ENCODE measurements at places on chromosomes 11 and 22. TPM values are rescaled to one million over a fixed set of nuclear protein-coding genes. Genes with fewer than 3 reads are reported as not detected.

DNA sequence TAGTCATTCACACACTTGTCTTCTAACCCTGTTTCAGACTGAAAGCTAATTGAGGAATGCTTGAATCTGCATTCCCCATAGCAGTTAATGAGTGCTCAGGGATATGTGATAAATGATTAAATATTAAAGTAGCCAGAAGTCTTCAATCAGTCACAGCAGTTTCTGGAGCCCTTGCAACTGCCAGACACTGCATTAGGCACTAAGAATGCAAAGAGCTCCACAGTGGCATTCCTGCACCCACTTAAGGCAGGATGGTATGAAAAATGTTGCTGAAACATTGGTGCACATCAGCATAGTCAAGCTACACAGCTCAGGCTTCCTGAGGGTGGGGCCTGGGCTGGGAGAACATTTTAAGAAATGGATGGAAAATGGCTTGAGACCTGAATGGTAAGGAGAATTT lies 6.5 kb downstream of the DTX4 start:
- DNase-seq: no peak

- no peak for DNase-seq
Measured at GRCh38 chr22:48303369-48303725, 1524.3 kb downstream of the BRD1 start.

DNA sequence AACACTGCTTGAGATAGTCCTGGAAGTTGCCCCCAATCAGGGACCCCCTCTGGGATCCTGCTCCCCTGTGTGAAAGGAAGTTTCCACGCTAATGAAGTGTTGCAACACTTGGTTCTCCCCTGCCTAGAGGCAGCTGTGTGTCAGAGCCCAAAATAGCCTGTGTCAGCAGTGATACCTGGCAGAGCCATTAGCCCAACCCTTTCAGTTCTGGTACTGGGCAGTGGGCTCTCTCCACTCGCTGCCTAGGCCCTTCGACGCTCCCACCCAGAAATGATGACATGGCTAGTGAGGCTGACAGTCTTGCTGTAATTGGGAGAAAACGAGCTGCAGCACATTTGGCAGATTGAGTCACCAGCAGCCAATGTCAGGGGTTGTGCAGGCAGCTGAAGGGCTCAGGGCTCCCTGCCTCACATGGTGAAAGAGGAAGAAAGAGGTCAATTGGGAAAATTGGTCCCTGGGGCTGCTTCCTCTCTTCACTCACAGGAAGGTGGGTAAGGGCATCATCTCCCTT lies 1.4 kb upstream of the NXF1 start:
- DNase-seq: no peak

GRCh38 chr22:35518811-35519210 lies 21.8 kb upstream of the RASD2 start:
- no peak for DNase-seq

DNA sequence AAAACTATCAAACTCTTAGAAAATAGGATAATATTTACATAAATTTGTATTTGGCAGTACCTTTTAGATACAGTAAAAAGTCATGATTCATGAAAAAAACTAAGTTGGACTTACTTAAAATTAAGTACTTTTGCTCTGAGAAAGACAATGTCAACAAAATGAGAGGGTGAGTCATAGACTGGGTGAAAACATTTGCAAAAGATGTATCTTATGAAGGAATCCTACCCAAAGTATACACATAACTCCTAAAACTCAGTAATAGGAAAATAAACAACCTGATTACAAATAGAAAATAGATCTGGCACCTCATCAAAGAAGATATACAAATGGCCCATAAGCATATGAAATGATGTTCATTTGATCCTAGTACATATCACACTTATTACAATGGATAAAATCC lies 1154.6 kb downstream of the JRKL start:
- DNase-seq: no peak

Gene PANX2
- 1.7 TPM for total RNA-seq

Gene SIK2
- 12.2 TPM for total RNA-seq

DNA sequence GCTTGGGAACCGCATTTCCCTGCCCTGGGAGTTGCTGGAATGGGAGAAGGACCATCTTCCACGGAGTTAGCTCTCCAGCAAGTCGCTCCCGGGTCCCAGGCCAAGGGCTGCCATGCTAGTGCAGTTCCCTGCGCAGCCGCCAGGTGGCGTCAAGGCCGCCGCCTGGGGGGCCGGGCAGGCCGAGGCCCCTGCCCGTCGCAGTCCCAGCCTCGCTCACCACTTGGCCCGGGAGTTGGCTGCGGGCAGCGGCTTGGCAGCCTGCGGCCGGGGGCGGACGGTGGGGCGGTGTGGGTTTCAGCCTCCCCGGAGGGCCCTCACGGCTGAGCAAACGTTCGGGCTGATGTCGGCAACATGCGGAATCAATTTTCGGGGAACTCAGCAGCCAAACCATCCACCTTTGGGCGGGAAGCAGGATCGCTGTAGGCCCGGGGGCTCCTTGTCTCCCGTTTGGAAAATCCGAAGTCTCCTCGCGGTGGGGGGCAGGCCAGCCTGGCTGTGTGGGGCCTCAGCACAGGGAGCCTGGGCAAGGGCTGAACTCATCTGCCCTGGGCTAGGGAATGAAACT lies 415.1 kb downstream of the SOX6 start:
- DNase-seq: no peak

GRCh38 chr11:103529181-103529684 lies 420.0 kb downstream of the DYNC2H1 start:
- DNase-seq: no peak

DNA sequence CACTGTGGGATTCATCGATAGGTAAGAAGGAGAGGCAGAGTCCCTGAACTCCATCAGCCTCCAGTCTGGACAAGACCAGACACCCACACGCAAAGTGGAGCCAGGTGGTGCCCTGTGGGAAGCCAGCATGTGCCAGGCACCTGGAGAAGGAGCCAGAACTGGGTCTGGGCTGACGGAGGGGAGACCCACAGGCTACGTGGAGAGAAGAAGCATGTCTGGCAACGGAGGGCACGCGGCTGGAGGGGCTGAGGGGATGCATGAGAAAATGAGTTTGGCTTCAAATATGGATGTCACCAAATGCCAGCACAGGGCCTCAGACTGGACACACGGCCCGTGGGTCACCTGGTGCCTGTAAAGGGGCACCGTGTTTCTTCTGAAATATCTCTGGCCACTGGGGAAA lies 55.7 kb downstream of the LINC01488 start:
- no peak for DNase-seq

Gene MRPL23
- 166 TPM for total RNA-seq

DNA sequence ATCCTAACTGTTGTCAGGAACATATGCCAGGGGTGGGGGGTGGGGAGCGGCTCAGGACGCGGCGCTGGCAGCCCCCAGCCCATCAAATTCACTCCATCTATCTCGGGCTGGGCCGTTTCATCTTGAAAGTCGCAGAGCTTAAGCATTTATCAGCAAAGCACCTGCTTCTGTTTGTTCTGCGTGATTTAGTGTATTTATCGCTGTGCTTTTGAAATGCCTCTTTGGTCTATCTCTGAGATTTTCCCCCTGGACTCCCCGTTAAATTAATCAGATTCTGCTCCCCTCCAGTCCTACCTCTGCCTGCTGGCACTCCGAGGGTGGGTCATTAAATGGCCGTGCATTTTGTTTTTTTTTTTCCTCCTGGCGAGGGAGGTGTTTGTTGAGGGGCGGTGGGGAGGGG lies 446.2 kb downstream of the TBC1D22A start:
- DNase-seq: no peak

- DNase-seq: no peak
Measured at GRCh38 chr11:131327421-131327820, 43.0 kb upstream of the NTM start.

DNA sequence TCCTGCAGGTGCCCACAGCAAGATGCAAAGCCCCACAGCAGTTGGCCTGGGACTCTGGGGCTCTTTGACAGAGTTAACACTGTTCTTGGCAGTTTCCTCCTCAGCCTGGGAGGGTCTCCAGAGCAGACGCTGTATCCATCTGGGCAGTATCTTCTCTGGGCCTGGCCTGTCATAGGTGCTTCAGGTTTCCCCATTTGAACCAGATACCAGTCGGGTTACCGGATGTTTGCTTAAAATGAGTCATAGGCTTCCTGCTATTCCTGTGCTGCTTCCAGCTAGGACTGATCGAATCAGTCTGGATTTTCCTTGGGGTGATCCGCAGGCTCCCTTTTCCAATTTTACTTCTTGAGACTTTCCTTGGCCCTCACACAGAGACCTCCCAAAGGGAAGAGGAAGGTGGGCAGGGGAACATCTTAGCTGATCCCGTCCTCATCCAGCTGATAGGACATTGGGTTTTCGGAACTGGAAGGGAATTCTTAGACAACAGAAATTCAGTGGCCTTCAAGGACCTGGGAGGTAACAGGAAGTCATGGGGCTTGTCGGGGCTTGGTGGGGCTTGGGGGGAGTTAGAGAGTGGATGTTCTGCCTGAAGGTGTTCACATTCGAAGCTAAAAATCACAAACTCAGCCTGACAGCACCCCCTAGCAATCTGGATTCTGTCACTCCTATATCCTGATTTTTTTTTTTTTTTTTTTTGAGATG lies 2.4 kb upstream of the RANGAP1 start:
- peak; percentile 66 for DNase-seq

Gene TCN2
- 40.1 TPM for total RNA-seq

GRCh38 chr11:120618399-120618798 lies 106.9 kb downstream of the GRIK4 start:
- no peak for DNase-seq

Gene SRSF8
- total RNA-seq: 30.2 TPM

Gene MRGPRX4
- not detected for total RNA-seq

Gene TRIM51
- total RNA-seq: not detected

DNA sequence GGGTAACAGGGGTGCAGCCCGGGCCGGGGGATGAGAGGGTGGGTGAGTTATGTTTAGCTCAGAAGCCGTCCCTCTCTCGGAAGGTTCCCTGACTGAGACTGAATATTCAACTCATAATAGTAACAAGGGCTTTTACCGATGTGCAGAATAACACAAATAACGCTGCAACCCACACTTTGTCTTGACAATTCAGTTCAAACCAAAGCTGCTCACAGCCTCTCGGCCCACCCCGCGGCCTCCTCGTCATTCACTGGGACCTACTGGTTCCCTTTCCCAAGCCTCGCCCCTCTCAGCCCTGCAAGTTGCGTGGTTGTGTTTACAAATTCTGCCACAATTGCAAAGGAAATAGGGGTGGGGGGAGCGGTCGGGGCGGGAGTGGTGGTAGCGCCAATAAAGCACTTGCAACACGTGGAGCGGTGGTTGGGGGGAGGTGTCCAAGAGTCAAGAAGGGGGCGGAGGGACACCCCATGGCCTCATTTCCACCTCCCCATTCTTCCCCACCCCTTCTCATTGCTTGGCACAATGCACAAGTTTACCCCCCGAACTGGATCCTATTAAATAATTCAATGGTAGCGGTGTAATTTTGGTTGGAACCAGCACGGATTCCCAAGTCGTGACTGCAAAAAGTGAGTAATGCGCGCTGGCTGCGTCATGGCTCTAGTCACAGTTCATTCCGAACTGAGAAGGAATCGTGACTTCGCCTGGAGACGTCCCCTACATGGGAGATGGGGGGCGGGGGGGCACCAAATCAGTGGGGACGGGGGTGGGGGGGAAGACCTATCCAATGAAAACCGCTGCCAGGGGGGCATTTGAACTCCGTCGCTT lies 102.0 kb upstream of the HSD17B12 start:
- no peak for DNase-seq

GRCh38 chr11:123755813-123756212 lies 1.5 kb upstream of the OR6X1 start:
- no peak for DNase-seq

DNA sequence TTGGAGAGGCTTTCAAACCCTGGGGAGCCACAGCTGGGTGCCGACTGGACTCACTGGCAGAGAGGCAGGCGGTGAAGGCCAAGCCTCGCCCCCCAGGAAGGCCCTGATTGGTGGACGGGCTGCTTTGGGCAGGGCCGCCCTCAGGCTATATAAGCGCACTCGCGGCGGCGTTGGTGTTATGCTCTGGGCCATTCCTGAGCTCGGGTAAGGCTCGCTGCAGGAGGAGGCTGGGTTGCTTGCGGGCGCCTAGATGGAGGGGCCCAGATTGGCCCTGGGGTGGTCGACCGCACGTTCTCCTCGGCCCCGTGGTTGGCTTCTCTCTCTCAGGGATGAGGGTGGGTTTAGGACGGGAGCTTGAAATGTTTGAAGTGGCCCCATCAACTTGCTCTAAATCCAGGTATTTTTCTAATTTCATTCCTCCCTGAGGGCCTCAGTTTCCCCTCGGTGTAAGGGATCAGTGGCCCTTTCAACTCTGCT lies at the start of gene SPDYC:
SPDYC (plus strand) TSS at position 176 of the 477 bp plus-strand sequence. CDS start 1,125 bp downstream, outside the sequence.
- DNase-seq: no peak

Gene CREB3L1
- total RNA-seq: 6.3 TPM

GRCh38 chr22:39493759-39494158 lies 8.3 kb upstream of the MIEF1 start:
- DNase-seq: no peak

GRCh38 chr11:112318184-112318591 lies 57.5 kb upstream of the PLET1 start:
- DNase-seq: peak; percentile 54

Gene ART1
- not detected for total RNA-seq

GRCh38 chr22:45957826-45958225 lies 19.1 kb downstream of the WNT7B start:
- no peak for DNase-seq

- no peak for DNase-seq
Measured at GRCh38 chr11:87572881-87573280, 535.1 kb downstream of the TMEM135 start.

DNA sequence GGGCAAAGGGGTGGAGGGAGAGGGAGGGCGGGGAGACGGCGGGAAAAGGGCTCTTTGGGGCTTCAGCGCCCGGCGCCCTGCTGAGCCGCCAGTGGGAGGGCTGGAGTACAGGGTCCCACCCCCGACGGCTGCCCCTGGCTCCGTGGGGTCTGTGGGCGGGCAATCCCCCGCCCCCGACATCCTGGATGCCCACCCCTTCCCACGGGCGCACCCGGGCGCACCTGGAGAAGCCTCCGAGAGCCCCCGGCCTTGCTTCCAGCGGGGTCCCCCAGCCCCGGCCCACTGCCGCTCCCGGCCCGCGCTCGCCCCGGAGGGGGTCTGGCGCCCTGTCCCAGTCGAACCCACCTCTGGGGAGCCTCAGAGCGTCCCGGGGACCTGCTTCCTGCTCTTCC lies 394 bp downstream of the CHRM4 start:
- DNase-seq: no peak

Gene APOA4
- total RNA-seq: not detected

Gene PRSS23
- total RNA-seq: 282 TPM

Gene UBQLN3
- total RNA-seq: not detected

DNA sequence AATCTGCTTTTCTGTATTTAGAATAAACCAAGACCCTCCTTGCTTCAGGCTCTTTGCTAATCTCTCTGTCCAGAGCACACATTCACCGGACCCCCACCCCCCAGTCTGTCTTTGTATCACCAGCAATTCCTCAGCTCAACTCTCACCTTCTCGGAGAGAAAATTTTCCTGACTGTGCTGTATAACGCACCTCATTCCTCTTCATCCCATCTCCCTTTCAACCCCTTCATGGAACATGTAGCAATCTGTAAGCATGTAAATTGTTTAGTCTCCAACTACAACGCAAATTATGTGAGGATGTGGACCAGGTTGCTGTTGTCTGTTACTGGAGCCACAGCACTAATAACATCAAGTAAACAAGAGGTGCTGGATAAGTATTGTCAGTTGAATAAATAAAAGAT lies 349.8 kb downstream of the DCDC1 start:
- DNase-seq: no peak

- DNase-seq: no peak
Measured at GRCh38 chr11:34936945-34937629, 20.7 kb downstream of the PDHX start.

GRCh38 chr11:121257976-121258375 lies 34.6 kb upstream of the SC5D start:
- no peak for DNase-seq

Measured in glomerular endothelial cell (primary cell).